ENCODE measurements at places on chromosomes 2 and 18.

- peak; percentile 35 for DNase-seq
These were observed 3.2 kb downstream of the EMX1 start for GRCh38 chr2:72920318-72921087.

DNA sequence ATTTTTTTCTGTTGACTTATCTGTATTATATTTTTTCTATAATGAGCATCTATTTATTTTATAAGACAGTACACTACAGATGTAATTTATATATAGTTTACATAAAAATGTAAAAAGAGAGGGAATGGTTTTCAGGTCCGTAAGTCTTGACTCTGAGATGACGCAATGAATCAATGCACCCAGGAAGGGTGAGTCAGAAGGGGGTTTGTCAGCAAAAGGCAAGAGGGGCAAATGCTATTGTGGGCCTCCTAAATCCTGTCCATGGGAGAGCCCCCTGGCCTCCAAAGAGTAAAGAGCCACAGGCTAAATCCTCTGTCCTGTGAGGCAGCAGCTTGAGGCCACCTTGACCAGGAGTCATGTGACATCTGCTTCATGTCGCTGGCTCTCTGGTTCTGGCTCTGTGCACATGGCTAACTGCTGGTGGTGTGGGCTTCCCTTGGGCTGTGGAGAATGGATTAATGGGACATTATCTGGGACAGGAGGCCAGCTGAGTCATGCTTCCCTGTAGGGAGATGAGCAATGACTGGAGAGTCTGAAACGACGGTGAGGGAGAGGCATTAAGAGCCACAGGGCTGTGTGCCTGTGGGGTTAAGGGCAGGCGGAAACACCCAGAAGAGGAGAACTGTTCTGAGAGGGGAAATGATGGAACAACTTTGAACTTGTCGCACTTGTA, 22.8 kb upstream of the ASB18 start:
- DNase-seq = no peak

DNA sequence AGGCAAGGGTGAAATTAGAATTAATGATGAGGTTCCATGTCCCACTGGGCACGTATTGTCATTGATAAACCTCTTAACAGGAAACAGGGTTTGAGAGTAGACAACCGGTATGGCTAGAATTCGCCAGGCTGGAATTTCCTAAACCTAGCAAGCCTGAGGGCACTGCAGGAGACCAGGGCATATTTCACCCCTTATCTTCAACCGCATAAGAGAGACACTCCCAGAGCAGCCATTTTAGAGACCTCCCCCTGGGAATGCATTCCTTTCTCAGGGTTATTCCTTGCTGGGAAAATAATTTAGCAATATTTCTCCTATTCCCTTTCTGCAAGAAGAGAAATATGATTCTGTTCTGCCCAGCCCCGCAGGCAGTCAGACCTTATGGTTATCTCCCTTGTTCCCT, 334.6 kb upstream of the LYPD1 start:
- no peak for DNase-seq

- DNase-seq = no peak
These were observed 55.9 kb upstream of the SLC66A3 start for GRCh38 chr2:11099122-11100065.

- DNase-seq = no peak
These were observed 152.1 kb downstream of the LPIN1 start for GRCh38 chr2:11898576-11898975.

DNA sequence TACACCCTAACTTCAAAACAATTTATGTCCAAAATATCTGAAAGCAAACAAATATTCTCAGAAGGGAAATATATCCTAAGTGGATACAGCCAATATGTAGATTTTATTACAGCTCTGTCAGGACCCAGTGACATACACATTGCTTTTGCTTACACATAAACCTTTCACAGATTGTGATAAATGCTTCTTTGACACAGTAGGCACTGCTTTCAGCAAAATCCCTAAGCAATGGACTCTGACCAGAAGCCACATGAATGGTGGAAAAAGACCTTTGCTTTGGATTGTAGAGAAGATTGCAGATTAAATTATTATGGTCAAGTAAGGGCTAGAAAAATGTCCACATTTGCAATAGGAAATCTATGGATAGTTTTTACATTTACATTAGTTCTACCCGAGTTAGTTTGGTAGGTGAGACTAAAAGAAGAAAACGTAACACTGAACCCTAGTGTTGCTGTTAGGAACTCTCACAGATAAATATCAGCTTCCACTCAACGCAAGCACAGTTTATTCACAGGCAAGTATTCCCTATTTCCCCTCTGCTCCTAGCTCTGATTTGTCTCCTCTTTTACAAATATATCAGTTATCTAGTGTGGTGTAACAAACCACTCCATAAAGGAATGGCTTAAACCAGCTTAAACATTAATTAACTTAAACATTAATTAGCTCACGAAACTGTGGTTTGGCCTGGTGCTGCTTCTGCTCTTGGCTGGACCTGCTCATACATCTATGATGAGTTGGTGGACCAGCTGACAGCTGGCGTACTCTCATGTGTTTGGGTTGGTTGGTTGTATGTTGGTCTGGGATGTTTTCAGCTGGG, 23.6 kb upstream of the SERPINE2 start:
- no peak for DNase-seq

- no peak for DNase-seq
These were observed 125.4 kb downstream of the VWA3B start for GRCh38 chr2:98212092-98213000.

GRCh38 chr2:62718225-62718822, 12.8 kb downstream of the EHBP1 start:
- no peak for DNase-seq

- DNase-seq = no peak
These were observed 204.6 kb downstream of the TRIB2 start for GRCh38 chr2:12921321-12921720.

GRCh38 chr2:159890551-159891266, 92.7 kb upstream of the CD302 start:
- peak; percentile 24 for DNase-seq

DNA sequence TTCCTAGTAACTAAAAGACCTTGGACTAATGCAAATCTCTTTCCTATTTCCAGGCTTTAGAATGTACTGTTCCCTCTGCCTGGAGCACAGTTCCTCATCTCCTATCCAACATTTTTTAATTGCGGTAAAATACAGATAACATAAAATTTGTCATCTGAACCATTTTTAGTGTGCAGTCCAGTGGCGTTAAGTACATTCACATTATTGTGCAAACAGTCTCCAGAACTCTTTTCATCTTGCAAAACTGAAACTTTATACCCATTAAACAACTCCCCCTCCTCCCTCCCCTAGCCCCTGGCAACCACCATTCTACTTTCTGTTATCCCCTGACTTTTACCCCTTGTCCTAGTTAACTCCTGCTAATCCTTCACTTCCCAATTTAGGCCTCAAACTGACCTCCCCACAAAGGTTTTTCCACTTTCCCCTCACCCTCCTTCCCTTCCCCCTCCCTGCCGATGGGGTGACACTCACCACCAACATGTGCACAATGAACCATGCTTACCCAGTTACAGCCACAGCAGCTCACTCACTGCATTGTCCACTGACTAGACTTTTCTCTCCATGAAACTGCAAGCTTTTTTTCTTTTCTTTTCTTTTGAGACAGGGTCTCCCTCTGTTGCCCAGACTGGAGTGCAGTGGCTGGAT, 54.8 kb downstream of the KIAA2012 start:
- no peak for DNase-seq

- no peak for DNase-seq
These were observed 43.7 kb downstream of the EPAS1 start for GRCh38 chr2:46340740-46341420.

DNA sequence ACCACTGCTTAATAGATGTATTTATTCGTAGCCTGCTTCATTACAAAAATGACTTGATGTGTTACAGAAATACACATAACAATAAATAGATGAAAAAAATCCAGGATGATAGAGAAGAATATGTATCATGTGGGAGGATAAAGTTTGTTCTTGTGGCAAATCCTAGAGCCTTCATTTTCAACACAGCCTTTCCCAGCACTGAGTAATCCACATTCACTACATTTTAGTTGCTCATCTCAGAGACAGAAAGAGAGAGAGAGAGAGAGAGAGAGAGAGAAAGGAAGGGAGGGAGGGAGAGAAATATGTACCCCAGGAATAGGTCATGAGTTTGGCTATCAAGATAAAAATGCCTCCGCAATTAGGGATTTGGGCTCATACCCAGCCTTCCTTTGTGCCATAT, 144.3 kb downstream of the RBMS1 start:
- no peak for DNase-seq
